ENCODE measurements at places on chromosomes 2 and 18.

GRCh38 chr18:25237571-25238267, 114.2 kb downstream of the ZNF521 start:
- DNase-seq = no peak

- DNase-seq = no peak
Observed at GRCh38 chr2:25851740-25852503, 26.4 kb downstream of the ASXL2 start.

GRCh38 chr2:19971691-19972090, 18.2 kb downstream of the WDR35 start:
- DNase-seq = no peak

GRCh38 chr2:111694700-111695101, 189.3 kb downstream of the ANAPC1 start:
- no peak for DNase-seq

DNA sequence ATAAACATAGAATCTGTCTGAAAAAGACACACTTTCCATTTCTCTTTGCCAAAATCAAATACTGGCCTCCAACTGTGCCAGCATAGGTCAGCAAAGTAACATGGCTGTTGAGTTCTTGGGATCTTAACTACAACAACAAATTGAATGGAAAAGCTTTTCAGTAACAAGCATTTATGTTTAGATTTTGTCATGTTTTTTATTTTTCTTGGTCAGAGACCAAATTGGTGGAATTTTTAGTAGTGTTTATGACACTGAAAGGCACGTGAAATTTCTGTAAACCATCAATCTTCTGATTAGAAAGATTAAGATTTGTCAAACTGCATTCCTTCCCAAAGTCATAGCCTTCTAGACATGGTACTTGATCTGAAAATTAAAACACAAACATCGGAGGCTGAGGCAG, 77.6 kb downstream of the PDE1A start:
- DNase-seq = no peak

DNA sequence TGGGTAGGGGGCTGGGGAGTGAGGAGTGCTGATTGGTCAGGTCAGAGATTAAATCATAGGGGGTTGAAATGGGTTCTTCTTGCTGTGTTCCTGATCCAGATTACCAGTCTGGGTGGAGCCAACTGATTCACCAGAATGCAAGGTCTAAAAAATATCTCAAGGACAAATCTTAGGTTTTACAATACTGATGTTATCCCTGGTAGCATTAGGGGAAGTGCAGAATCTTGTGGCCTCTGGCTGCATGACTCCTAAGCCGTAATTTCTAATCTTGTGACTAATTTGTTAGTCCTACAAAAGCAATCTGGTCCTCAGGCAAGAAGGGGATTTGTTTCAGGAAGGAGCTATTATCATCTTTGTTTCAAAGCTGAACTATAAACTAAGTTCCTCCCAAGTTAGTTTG, 289.2 kb upstream of the KYNU start:
- DNase-seq = no peak

GRCh38 chr18:79411614-79412526, 16.1 kb downstream of the NFATC1 start:
- no peak for DNase-seq

DNA sequence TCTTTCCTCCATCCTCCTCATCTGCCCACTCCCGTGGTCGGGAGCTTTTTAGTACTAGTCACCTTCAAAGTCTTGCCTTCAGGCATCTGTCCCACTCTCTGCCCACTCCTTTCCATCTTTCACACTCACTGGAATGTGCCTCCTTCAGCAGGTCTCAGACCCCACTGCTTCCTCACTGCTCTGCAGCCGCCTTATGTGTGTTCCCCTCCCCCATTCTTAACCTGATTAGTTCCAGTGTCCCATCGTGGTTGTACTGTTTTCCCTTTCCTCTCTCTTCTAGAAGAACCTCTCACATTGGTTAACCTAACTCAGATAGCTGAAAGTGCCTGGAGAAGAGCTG, 3.0 kb downstream of the ARMC9 start:
- no peak for DNase-seq

GRCh38 chr2:130884013-130884412, 47.3 kb downstream of the ARHGEF4 start:
- no peak for DNase-seq

- DNase-seq = peak; percentile 19
Observed at GRCh38 chr18:25896178-25896780, 194.1 kb downstream of the SS18 start.

- DNase-seq = peak; percentile 38
Observed at GRCh38 chr2:99512181-99512591, 22.4 kb upstream of the REV1 start.

- no peak for DNase-seq
Observed at GRCh38 chr18:35371412-35372195, 5.5 kb downstream of the ZNF396 start.

DNA sequence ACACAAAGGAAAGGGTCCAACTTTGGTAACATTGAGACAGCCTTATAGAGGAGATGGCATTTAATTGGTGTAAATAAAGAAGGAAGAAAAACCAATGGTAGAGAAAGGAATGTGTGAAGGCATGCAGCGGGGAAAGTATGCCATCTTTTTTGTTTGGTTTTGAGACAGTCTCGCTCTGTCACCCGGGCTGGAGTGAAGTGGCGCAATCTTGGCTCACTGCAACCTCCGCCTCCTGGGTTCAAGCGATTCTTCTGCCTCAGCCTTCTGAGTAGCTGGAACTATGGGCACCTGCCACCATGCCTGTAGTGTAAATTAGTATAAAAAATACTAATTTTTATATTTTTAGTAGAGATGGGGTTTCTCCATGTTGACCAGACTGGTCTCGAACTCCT, 6.4 kb downstream of the RIOK3 start:
- DNase-seq = no peak

DNA sequence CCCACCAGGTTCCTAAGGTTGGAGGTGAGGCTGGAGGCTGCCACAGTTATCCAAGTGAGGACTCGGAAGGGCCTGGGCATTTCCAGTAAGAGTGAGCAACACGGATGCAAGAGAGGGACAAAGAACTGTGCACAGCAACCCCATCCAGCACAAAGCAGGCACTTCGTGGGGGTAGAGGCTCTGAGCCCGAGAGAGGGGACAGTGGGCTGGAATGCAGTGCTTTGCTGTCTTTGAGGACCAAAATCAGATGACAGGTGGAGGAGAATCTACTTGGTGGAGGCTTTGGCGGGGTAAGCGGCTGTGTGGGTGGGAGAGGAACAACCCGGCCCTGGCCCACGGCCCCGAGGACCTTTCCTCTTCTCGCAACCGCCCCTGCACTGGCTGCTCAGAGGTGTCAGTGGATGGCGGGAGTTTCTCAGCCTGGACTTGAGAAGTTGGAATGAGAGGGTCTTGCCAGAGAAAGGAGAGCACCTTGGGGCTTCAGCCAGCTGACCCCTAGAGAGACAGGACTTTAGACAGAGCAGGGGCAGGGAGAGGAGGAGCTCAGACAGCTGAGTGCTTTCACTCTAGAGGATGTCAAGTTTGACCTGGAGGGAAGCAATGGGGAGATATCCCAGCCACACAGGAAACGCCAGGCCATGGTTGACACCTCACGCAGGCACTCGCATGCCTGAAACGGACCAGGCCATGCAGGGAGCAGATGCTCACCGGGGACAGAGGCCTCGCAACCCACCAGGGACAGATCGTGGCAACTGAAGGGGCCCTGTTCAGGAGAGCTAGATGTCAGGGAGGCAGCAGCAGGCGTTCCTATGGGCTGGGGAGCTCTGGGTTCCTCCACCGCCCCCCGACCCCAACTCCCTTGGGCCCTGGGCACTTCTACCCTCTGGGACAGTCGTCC, 11.6 kb downstream of the RAMP1 start:
- DNase-seq = peak; percentile 55

DNA sequence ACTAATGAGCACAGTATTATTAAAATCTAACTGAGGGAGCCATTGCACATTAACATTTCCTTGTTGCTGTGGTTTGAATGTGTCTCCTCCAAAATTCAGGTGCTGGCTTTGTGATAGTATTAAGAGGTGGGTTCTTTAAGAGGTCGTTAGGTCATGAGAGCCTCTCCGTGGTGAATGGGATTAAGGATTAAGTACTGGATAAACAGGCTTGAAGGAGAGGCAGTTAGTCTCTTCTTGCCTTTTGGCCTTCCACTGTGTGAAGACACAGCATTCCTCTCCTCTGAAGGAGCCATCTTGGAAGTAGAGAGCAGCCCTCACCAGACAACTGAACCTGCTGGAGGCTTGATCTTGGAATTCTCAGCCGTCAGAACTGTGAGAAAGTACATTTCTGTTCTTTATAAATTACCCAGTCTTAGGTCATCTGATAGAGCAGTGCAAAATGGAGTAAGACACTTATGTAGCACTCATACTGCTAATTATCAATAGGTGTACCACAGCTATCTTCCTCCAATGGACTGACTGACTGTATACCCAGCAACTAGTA, 182.7 kb downstream of the MYO3B start:
- no peak for DNase-seq

GRCh38 chr2:219056896-219057708, 3.6 kb downstream of the IHH start:
- DNase-seq = no peak

DNA sequence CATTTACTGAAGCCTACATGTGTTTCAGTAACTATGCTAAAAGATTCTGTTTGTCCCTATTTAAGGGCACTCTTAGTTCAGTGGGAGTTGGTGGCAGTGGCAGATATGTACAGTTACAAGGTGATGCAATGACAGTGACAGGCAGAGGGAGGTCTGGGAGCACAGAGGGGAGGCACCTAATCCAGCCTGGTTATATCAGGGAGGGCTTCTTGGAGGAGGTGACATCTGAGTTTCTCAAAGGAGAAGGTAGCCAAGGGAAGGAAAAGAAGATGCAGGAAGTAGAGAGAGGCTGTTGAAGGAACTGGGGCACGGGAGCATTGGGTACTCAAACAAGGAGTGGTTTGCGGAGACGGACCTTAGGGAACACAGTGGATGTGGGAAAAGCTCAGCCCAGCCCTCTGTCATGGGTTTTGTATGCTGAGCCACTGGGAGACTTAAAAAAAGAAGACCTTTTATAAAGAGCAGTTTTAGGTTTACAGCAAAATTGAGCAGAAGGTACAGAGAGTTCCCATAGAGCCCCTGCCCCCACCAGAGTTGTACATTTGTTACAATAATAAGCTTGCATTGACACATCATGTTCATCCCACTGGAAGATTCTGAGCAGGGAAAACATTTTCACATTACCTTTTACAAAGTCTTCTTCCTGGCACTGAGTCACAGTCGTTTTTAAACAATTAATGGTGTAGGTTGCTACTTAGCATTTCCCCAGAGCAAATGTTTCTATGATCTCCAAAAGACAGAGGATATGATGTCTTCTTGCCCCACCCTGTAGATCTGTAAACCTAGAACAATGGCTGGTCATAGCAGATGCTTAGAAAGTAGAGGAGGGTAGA, 83.0 kb upstream of the TAF1B start:
- DNase-seq = no peak

Data from uterus (tissue), 4 donors.